Spinal cord (tissue), 10 donors: ENCODE measurements at places on chromosomes 12 and 14. TPM values are rescaled to one million over a fixed set of nuclear protein-coding genes. Genes with fewer than 3 reads are reported as not detected.

DNA sequence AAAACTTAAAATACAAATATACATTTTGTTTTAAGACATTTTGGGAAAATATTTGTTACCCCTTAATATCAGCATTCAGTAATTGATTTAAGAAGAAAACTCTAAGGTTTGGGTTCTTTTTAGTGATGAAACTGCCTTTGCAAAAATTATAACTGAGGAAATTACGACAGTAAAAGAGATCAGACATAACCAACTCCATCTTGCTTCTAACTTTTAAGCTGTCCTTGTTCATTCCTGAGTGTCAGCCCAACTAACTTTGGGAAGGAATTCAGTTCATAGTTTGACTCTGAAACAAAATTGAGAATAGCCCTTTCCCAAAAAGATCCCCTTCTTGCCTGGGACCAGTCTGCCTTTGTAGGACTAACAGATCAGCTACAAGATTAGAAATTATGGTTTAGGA lies 93.0 kb downstream of the TMTC1 start:
- no peaks in the 10 kb centered on the region for H3K36me3 ChIP-seq
- DNase-seq, result no peak
- no peaks in the 10 kb centered on the region for H3K27me3 ChIP-seq
- no peak overlapping the region for H3K4me3 ChIP-seq

- H3K36me3 ChIP-seq, result no peaks in the 10 kb centered on the region
- DNase-seq, result no peak
- no peak overlapping the region for H3K27ac ChIP-seq
- H3K27me3 ChIP-seq, result no peaks in the 10 kb centered on the region
- H3K4me3 ChIP-seq, result no peak overlapping the region
Measured at GRCh38 chr14:22226381-22226780, 362.6 kb downstream of the DAD1 start.

- no peaks in the 10 kb centered on the region for H3K36me3 ChIP-seq
- H3K27ac ChIP-seq, result no peak overlapping the region
- no peak overlapping the region for H3K4me3 ChIP-seq
- H3K27me3 ChIP-seq, result no peaks in the 10 kb centered on the region
- no peaks in the 10 kb centered on the region for H3K4me1 ChIP-seq
Measured at GRCh38 chr12:92299744-92300143, 154.1 kb upstream of the BTG1 start.

DNA sequence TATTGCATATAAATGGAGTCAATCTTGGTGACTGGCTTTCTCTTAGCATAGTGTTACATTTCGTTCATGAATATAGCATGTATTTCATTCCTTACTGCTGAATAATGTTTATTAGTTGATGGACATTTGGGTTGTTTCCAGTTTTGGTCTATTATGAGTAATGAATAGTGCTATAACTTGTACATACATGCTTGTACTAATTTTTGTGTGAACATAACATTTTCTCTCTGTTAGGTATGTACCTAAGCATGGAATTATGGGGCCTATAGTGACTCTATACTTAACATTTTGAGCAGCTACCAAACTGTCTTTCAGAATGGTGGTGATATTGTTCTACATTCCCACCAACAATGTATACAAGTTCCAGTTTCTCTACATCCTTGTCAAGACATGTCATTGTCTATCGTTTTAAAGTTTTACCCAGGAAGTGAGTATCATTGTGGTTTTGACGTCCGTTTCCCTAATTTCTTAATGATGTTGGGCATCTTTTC lies 23.1 kb downstream of the ATP2A2 start:
- no peaks in the 10 kb centered on the region for H3K4me1 ChIP-seq
- no peak overlapping the region for H3K4me3 ChIP-seq
- H3K27me3 ChIP-seq, result no peaks in the 10 kb centered on the region

BCDIN3D gene
- 3.9 TPM for total RNA-seq

KLRG1 gene
- 4.5 TPM for total RNA-seq

DEGS2 gene
- total RNA-seq, result 3.0 TPM
